IMR-90 (cell line): ENCODE measurements at places on chromosomes 4 and X. TPM values are rescaled to one million over a fixed set of nuclear protein-coding genes. Genes with fewer than 3 reads are reported as not detected.

CT45A5 gene
- total RNA-seq: not detected in 2 replicates

NPY2R gene
- not detected in 2 replicates for total RNA-seq

MAGEA9B gene
- not detected in 2 replicates for total RNA-seq

NPFFR2 gene
- total RNA-seq: not detected in 2 replicates

IL13RA2 gene
- total RNA-seq: under 0.01 and 0.28 TPM in 2 replicates

PIN4 gene
- total RNA-seq: 2.2 and 6.1 TPM in 2 replicates

PNMA6A gene
- total RNA-seq: 0.18 and 0.28 TPM in 2 replicates

GAGE12H gene
- total RNA-seq: not detected in 2 replicates

KIF4A gene
- total RNA-seq: 19.0 and 24.4 TPM in 2 replicates

ABLIM2 gene
- under 0.01 TPM in 2 replicates for total RNA-seq

LRCH2 gene
- 4.3 and 8.1 TPM in 2 replicates for total RNA-seq

GPRIN3 gene
- total RNA-seq: under 0.01 TPM in 1 of 2 replicates, not detected in the other

AKAP4 gene
- not detected in 2 replicates for total RNA-seq
